ENCODE measurements at places on chromosomes 1 and 21.

GRCh38 chr21:36188081-36188681 lies 31.6 kb downstream of the DOP1B start:
- no peak for DNase-seq

- DNase-seq: no peak
These were observed 5.2 kb upstream of the FNDC10 start for GRCh38 chr1:1605034-1605591.

GRCh38 chr1:215719552-215719951 lies 152.4 kb downstream of the KCTD3 start:
- no peak for DNase-seq

GRCh38 chr1:157156058-157156541 lies 17.9 kb upstream of the ETV3 start:
- DNase-seq: peak; percentile 70

GRCh38 chr1:202076050-202076511 lies 46.6 kb upstream of the GPR37L1 start:
- no peak for DNase-seq

GRCh38 chr1:228869312-228869824 lies 134.1 kb downstream of the RHOU start:
- DNase-seq: no peak

- no peak for DNase-seq
These were observed 42.5 kb downstream of the ARHGEF16 start for GRCh38 chr1:3496916-3497315.

- DNase-seq: no peak
These were observed 39.8 kb downstream of the SLC37A1 start for GRCh38 chr21:42553435-42553834.

Data from dorsolateral prefrontal cortex (tissue), 122 donors.